ENCODE measurements at places on chromosomes 13 and 19. TPM values are rescaled to one million over a fixed set of nuclear protein-coding genes. Genes with fewer than 3 reads are reported as not detected.

- DNase-seq: no peak
These were observed 155.2 kb downstream of the LIG4 start for GRCh38 chr13:108060111-108060510.

ZNF575 gene
- total RNA-seq: 2.9 TPM

GRCh38 chr13:33279414-33280278, 5.9 kb downstream of the STARD13 start:
- no peak for DNase-seq

DNA sequence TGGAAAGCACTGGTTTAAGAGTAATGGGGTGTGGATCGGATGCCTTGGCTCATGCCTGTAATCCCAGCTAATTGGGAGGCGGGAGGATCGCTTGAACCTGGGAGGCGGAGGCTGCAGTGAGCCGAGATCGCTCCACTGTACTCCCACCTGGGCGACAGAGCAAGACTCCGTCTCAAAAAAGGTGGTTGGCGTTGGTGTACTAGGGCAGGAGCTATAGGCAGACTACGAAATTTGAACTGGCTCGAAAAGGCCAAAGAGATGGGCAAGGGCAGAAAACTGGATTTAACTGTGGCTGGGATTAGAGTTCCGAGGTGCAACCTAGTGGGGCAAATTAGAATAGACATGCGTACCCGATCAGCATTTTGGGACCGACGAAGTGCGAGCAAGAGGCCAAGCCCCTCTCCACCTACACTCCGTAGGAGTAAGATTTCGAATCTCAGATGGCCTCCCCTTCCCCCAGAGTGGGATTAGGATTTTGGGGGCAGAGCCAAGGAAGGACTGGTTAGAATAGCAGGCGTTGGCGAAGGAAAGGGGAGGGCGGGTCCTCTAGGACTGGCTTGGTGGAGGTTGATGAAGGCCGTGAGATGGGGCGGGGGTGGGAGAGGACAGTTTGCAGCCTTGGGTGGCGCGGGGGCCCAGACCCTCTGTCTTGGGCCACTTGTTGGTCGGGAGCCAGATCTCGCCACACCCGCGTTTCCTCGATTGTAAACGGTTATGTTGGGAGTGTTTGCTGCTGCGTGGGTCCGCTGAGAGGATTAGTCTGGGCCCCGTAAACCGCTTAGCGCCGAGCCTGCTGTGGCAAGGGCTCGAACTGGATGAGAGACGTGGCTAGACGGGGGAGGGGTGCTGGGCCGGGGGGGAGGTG, 2.0 kb upstream of the INAFM1 start:
- no peak for DNase-seq

DNA sequence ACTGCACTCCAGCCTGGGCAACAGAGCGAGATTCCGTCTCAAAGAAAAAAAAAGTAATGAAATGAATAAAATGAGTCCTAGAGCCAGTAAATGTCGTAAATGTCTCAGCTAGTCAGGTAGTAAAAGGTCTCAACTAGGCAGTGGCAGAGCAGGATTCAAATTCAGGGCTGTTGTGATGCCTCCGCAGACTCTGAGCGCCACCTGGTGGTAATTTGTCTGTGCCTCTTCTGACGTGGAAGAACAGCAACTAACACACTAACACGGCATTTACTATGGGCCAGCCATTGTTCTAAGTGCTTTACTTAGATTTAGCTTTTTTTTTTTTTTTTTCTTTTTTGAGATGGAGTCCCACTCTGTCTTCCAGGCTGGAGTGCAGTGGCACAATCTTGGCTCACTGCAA, 30.2 kb downstream of the CYP2F1 start:
- DNase-seq: no peak

DNA sequence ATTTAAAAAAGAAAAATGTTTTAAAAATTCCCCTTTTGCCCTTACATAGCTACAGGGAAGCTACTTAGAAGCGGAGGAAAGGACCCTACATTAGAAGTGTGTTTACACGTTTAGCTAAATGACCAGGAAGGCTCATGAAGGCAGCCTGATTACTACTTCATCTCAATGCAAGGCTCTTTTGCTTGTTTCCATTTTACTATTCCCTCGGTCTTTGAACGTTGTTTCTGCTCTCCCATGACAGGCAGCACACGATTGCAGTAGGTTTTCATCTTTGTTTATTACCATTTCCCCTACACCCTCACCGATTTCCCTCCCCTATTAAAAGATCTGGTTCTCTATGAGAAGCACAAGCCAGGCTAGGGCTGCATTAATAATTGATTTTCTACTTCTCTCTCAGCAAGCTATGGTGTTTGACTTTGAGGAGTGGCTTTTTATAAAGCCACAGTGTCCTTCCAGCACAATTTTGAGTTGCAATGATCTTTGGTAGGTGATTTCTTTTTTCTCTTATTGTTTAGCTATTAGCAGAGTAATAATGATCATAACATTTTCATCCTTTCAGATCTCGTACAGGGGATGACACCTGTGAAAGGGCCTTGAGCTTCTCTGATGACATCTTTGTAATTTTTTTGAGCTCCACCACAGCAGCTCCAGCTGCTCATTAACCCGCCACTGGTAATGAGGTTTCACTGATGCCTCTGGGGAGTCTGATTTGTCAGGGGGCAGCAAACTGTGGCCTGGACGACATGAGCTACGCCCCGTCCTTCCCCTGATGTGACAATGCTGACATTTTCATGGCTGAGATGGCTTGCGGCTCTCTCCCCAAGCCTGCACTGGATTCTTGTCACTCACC, 670.3 kb downstream of the UQCRFS1 start:
- DNase-seq: no peak

All from vagina (tissue), 2 donors.